ENCODE measurements at places on chromosomes 1 and 21.

DNA sequence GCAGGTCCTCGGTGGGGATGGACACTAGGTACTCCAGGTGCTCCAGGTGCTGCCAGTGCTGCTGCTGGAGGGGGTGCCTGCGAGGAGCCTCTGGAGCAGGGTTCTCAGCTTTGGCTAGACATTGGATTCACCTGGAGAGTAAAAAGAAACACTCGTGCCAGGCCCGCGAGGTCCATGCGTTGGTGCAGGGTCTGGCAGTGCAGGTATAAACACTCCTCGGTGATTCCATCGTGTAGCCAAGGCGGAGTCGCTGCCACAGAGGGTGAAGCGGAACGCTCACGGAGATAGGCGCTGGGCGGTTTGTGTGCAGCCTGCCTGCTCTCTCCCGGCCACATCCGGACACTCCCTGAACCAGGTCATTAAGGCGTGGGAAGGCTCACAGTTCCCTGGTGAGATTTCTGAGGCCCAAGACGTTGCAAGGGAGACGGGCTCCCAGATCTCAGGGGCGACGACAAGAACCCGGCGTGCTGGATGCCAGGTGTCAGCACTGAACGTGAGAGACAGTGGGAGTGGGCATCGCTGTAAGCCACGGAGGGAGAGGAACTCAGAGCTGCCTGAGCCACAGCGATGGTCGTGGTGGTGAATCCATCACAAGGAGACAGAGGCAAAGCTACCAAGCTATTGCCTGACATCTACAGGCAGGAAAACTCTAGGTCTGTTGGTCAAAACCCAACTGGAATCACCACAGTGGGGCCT is 17.2 kb upstream of the SUMO3 start:
- DNase-seq = no peak

DNA sequence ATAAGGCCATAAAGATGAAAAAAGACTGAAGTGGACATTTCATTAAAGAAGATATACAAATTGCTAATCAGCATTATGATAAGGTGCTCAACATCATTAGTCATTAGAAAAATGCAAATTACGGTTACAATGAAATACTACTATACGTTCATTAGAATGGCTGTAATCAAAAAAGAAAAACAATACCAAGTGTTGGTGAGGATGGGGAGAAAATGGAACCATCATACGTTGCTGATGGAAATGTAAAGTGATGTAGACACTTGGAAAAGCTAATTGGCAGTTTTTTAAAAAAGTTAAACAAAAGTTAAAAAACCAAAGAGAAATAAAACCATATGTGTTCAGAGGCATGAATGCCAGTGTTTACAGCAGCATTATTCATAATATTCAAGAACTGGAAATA is 8.6 kb upstream of the SOD1 start:
- DNase-seq = no peak

GRCh38 chr1:6278263-6278662 is 17.4 kb upstream of the GPR153 start:
- no peak for DNase-seq

DNA sequence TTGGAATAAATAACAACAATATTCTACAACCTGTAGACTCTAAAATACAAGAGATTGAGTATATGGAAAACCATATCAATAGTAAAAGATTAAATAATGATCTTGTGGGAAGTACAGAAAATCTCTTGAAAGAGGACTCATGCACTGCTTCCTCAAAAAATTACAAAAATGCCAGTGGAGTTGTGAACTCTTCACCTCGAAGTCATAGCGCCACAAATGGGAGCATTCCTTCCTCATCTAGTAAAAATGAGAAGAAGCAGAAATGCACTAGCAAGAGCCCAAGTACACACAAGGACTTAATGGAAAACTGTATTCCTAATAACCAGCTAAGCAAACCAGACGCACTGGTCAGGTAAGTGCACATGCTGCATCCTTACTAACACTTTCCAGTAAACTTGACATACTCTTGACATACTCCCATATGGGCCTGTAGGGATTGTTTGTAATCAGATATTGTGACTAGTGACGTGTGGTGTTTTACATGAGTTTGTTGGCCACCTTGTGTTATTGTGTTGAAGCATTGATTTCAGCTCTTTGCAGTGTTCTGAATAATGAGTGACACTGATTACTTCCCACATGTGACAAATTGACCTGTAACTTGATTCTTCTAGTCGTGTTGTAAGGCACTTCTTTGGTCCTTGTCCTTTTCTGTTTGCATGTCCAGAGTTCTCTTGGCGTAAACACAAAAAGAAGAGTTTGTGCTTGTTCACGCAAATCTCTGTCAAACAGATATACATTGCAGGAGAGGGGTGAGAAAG is 28.0 kb downstream of the MACO1 start:
- peak; percentile 44 for DNase-seq

- DNase-seq = no peak
These were observed at the start of gene ALPL for GRCh38 chr1:21509351-21510112. TSS of gene ALPL (plus strand) at chr1:21509423. CDS start at chr1:21554082, 44,659 bp downstream.

DNA sequence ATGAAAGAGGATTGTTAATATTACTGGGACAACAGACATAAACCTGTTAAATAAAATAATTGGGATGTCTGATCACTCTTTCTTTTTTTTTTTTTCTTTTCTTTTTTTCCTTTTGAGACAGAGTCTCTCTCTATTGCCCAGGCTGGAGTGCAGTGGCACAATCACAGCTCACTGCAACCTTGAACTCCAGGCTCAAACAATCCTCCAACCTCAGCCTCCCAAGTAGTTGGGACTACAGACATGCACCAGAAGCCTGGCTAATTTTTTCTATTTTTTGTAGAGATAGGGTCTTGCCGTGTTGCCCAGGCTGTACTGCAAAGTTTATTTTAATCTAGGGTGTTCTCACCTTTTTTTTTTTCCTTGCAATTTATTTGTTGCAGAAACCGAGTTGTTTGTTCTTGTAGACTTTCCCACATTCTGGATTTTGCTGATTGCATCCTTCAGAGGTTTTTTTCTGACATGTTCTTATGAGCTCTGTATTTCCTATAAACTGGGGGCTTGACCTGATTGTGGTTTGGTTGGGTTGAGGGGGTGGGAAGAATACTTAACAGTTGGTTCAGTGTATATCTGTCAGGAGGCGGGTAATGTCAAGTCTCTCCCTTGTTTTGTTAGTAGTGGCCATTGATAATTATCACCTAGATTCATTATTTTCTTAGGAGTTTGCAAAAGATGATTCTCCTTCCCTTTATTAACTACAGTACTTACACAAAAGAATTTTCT is 125.2 kb downstream of the MAST2 start:
- peak; percentile 3 for DNase-seq

GRCh38 chr1:24400065-24400464 is 13.5 kb downstream of the STPG1 start:
- DNase-seq = no peak

GRCh38 chr1:209549443-209550205 is 33.9 kb upstream of the CAMK1G start:
- DNase-seq = no peak

- no peak for DNase-seq
These were observed 213.5 kb upstream of the MAP1LC3C start for GRCh38 chr1:242212401-242212800.

DNA sequence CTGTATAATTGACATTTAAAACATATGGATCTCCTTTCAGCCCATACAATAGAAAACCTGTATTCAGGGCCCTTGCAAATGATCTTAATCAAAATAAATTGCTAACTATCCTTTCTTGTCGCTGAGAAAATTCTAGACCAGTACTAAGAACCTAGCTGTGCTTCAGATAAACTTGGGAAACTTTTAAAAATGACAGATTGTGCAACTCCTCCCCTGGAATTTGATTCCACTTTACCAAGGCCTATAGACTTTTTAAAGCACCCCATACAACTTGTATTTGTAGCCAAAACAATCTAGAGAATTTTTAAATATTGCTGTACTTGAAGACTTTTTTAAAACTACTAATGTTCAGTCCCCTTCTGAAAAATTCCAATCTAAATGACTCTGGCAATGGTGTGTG is 51.6 kb downstream of the ZNF644 start:
- no peak for DNase-seq

DNA sequence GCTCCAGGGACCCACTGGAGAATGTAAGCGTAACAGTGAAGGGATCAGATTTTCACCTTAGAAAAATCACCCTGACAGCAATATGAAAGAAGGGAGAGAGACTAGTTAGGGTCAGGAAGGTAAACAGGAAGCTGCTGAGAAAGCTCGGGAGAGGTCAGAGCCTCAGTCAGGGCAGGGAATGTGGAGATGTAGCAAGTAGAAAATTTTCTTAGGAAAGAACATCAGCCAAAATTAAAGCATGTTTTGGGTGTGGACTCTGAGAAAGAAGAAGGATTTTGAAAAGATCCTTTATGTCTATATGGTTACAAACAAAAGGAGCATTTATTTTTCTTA is 16.7 kb upstream of the ERICH3 start:
- no peak for DNase-seq

GRCh38 chr1:241531195-241532161 is 700 bp upstream of the KMO start:
- DNase-seq = peak; percentile 70

DNA sequence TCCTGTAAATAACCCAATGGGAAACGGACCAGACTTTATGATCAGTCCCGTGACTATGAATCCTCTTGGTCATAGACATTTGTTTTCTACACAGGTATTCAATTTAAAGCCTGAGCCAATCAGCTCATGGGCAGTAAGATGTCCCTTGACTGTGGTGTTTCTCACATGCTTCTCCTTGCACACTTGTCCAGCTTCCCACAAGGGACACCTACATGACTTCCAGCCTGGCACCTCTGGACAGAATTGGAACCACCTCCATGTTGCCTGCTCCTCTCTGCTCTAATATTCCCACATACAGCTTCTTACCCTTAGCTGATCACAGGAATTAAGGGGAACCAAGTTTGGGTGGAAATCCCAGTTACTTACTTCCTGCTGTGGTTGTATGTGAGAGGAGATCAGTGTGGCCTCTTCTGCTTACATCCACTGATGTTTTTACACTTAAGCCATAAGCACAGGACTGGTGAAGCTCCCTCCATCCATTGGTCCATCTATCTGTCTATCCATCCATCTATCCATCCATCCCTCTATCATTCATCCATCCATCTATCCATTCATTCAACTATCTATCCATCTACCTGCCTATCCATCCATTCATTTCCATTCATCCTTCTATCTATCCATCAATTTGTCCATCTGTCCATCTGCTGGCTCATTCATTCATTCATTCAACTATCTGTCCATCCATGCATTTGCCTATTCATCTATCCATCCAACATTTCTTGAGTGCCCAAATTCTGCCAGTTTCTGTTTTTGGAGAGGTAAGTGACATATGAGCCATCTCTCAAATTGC is 16.4 kb downstream of the RUNX1 start:
- no peak for DNase-seq

- no peak for DNase-seq
These were observed 23.5 kb downstream of the NTPCR start for GRCh38 chr1:232973652-232974611.

DNA sequence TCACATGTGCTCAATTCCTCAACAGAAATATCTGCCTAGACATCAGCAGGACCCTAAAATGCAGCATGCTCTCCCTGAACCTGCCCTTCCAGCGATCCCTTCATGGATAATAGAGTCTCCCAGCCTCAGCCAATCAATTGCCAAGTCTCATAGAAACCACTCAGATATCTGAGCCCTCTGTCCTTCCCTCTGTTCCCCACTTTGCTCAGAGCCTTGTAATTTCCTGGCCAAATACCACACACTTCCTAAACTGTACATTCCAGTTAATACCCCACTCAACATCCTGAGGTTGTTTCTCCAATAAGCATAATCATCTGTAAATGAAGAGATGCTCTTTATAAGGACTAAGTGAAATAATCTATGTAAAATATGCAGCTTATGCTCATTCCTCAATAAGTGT is 59.3 kb upstream of the PTGFRN start:
- DNase-seq = no peak

DNA sequence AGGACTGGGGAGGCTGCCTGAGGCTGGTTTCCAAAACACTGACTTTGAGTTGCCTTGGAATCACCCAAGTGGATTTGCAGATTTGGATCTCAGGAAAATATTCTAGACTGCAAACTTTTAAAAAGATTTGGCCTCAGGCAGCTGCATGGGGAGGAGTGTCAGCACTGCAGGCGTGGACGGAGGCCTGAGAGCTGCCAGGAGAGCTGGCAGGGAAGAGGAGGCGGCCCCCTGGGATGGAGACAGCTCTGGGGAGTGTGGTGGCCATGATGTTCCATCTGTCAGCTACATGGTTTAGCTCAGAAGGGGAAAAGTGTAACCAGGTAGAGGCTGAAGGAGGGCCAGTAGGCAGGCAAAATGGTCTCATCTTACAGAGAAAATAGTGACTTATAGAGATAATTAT is 72.1 kb downstream of the VPS26C start:
- DNase-seq = no peak

DNA sequence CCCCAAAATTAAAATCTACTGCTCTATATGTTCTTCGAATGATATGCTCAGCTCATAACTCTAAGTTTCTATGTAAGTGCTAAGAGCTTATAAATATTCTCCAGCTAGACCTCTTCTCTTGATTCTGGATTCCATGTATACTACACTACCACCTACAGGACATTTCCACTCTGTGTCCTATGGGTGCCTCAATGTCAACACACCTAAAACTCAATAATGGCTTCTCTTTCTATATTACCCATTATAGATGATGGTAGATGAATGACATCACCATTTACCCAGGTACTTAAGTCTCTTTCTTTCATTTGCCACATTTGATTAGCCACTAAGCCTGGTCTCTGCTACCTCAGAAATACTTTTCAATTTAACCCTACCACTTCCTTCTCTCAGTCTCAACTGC is 41.3 kb downstream of the TBX19 start:
- DNase-seq = peak; percentile 71

DNA sequence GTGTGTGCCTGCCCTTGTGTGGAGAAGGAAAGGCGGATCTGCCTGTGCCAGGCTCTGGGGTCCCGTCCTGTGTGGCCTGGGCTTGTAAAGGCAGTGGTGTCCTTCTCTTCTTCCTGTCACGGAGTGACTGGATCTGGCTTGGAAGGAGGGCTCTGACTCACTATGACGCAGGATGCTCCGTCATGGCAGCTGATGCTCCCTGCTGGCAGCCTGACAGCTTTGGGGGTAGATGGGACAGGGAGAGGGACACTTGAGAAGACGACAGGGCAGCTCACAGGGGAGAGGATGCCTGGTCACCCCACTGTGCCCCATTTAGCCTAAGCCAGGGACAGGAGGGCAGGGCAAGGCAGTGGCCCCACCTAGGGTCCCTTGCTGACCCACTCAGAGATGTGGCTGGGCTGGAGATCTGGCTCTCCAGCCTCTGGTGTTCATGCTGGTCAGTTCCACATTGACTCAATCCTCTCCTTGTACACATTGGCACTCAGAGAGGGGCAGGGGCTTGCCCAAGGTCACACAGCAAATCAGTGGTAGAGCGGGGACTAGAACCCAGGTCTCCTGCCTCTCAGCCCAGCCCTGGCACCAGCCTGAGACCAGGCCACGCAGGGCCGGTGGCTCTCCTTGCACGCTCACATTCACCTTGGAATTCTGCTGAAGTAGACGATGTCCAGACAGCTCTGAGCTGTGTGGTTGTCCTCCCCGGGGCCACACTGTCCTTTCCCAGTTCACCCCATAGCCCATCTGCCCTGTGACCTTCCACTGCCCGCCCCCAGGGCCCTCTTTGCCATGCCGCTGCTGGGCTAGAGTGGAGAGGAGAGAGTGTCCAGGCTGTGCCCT is 2.8 kb upstream of the FAM131C start:
- peak; percentile 95 for DNase-seq
